ENCODE measurements at places on chromosomes 7 and 10. TPM values are rescaled to one million over a fixed set of nuclear protein-coding genes. Genes with fewer than 3 reads are reported as not detected.

DNA sequence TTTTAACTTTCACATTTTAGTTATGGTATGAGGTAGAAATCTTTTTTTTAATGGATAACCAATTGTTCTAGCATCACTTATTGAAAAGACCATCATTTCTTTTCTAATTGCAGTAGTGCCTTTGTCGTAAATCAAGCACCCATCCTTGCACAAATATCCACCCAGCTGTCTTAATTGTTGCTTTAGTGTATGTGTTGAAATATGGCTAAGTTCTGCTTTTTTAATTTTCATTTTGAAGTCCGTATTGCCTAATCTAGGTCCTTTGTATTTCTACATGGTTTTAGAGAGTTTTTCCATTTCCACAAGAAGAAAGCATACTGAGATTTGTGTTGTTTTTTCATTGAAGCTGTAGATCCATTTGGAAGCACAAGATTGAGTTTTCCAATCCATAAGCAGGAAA, 259.6 kb upstream of the SEMA3E start:
- DNase-seq, result no peak

- no peak for DNase-seq
These were observed 93.4 kb downstream of the PTPRN2 start for GRCh38 chr7:158494162-158494586.

DNA sequence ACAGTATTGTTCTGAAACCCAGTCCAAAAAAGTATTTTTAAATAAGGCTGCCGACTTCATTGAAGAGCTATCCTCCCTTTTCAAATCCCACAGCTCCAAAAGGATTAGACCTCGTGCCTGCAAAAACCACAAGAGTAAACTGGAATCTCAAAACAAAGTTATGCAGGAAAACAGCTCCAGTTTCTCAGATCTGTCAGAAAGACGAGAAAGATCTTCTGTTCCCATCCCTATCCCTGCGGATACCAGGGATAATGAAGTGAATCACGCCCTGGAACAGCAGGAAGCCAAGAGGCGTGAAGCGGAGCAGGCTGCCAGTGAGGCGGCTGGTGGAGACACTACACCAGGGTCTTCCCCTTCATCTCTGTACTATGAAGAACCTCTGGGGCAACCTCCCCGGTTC, 12.6 kb downstream of the MYPN start:
- no peak for DNase-seq

PDZD7 gene
- 2.3 TPM for polyA plus RNA-seq

DNA sequence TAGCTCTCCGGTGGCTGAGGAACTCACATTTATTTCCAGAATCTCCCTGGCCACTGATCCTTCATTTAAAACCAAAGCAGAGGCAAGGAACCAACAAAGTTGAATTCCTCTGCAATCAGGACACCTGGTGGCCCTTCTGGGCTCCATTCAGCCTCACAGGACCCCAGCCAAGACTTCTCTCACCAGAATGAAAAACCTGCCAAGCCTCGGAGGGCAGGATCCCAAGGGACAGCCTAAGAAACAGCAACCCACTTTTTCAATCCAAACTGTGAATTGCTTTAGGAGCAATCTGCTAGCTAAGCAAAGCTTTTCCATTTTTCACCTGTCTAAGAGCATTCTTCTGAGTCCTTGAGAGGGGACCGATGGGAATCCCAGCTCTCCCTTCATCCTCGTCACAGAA, 34.6 kb downstream of the OAT start:
- no peak for DNase-seq

DNA sequence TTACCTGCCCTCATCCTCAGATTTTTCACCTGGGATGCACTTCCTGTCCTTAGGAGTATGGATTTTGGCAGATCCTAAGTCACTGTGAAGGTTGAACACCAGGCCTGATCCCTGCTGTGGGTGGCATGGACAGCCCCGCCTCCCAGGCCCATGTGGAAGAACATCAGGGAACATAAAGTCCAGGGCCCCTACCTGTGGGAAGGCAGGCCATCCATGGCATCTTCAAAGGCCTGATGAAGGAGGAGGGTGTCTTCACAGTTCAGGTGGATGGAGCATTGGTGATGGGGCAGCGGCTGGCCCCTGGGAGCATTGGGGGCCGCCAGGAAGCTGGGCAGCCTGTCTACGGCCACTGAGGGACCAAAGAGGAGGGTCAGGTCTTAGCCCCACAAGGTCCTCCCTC, 24.6 kb downstream of the PYROXD2 start:
- no peak for DNase-seq

- DNase-seq, result no peak
These were observed 3.0 kb downstream of the ZCCHC24 start for GRCh38 chr10:79442171-79443040.

TLX1 gene
- 0.09 TPM for polyA plus RNA-seq

NODAL gene
- polyA plus RNA-seq, result 0.33 TPM

LRRC17 gene
- 65.5 TPM for polyA plus RNA-seq

DNA sequence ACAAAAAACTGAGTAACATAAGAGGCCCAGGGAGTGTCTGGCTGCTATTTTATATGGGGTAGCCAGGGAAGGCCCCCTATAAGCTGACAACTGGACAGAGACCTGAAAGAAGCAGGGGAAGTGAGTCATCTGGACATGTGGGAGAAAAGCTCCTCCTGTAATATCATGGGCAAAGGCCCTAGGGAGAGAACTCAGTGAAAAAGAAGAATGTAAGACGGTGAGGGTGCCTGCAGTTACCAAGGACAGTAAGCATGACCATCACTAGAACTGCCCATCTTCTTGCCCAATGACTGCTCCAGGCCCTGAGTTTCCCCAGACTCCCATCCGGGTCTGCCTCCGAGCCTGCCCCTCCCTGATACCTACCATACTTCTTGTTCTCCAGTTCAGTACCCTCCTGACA, 2.3 kb downstream of the ELMO1 start:
- no peak for DNase-seq

DGKB gene
- polyA plus RNA-seq, result 3.4 TPM

DNA sequence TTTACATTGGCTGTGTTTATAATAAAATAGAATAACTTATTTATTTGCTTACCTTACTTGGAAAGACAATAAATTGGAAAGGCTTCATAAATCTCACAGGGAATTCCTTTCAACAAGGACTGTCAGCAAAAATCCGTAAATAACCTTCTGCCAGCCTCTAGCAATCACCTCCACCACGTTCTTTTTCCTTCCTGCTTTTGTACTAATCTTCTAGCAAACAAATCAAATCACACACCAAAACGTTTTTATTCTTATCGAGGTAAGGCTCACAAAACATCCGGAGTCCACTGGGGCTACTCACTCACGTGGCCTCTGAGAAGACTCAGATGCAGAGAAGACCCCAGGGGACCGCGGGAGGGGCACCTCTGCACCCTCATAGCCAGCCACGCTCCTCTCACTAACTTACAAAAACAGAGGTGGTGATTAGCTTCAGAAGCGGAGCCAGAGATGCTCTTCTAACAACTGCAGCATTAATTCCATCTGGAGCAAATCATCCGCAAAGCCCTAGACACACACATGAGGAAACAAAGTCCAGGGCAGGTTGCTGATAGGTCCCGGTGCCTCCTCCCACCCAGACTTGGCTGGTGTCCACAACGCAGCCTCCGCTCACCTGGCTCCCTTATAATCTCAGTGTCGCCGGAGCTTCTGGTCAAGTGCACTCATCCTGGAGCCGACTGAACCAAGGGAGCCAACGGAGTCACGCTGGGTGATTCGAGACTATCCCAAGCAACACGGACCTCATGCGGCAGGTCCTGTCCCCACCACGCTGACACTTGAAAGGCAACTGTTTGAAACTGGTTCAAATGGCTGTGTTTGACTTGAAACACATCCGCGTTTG, 22.5 kb downstream of the CTBP2 start:
- no peak for DNase-seq

GRCh38 chr7:139798221-139798620, 20.4 kb upstream of the HIPK2 start:
- DNase-seq, result no peak

DNA sequence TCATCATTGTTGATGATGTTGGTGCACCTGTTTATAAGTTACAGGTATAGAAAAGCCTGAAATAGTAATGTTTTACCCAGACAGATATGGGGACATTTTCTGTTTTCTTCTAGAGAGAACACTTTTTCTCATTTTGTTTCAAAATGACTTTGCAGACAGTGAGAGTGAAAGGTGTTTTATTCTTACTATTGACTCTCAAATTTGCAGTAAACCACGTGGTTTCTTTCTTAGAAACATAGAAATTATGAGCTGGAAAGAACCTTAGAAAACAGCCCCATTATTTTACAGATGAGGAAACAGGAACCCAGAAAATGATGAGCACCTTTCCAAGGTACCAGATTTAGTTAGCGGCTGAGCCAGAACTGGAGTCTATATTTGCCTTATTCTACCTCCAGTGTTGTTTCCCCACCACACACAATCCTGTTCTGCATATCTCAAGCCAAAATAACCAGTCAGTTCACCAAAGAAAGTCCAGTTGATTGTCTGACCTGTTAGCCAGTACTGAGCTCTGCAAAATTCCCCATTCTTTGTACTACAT, 138.9 kb upstream of the AHR start:
- no peak for DNase-seq

DNA sequence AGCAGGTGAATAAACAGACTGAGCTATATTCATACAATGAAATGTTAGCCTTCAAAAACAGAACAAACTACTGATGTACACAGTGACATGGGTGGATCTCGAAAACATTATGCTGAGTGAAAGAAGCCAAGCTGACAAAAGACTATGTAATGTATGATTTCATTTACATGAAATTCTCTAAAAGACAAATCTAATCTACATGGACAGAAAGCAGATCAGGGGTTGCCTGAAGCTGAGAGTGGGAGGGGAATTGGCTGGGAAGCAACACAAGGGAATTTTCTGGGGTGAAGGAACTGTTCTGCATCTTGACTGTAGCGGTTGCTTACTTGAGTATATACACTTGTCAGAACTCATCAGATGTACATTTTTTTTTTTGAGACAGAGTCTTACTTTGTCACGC, 121.7 kb upstream of the SVIL start:
- no peak for DNase-seq

DNA sequence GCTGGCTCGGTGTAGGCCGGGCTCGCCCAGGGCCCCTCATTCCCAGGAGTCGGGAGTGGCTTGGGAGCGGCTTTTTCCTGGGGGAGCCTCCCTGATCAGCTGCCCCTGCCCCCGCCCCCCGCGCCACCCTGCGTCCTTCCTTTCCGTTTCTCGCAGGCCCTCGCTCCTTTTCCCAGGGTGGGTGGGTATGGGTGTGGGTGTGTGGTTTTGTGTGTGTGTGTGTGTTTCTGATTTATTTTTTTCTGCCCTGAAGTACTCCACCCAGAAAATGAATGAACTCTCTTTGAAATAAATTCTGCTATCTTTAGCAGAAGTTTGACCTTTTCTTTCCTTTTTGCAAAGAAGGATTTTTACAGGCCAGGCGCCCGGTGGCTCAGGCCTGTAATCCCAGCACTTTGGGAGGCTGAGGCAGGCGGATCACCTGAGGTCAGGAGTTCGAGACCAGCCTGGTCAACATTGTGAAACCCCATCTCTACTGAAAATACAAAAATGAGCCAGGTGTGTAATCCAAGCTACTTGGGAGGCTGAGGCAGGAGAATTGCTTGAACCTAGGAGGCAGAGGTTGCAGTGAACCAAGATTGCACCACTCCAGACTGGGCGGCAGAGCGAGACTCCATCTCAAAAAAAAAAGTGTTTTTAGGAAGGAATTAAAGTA, 30.0 kb upstream of the AP5Z1 start:
- DNase-seq, result no peak

RADIL gene
- polyA plus RNA-seq, result 2.1 TPM

GRCh38 chr7:149761307-149761706, 12.1 kb downstream of the ZNF467 start:
- DNase-seq, result no peak

GRCh38 chr10:66651308-66652082, 274.3 kb upstream of the LRRTM3 start:
- DNase-seq, result no peak

DNA sequence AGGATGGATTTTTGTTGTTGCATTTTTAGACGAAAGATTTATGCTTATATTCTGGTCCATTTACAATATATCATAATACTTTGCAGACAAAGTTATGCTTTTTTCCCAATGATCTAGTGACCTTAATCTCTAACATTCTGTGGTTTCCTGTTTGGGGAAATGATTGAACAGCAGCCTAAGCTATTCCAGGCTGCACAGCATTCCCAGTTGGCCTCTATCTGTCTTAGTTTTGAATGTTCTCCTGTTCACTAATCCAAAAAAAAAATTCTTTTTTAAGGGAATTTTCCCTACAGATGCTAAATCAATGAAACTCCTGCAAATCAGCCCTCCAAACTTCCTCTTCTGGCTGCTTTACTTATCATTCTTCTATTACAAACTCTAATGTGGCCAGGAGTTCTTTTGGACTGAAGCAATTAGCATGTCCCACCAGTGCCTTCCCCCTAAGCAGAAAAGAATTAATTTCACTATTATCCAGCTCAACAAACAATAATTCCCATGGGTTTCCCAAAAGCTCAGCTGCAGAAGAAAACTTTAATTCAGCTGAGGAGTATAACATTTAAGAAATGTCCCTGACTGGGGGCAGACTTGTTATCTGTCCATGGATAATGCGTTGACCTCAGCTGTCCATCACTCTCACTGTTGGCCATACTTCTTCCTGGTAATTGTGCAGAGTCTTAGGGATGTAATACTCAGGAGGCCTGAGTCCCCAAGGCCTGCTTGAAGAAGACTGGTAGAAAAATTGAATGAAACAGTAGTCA, 81.9 kb upstream of the TRIL start:
- DNase-seq, result no peak

GRCh38 chr10:97058521-97058920, 127.2 kb downstream of the SLIT1 start:
- DNase-seq, result no peak

UCN3 gene
- polyA plus RNA-seq, result 0.37 TPM

ZPBP gene
- polyA plus RNA-seq, result 0.32 TPM

DNA sequence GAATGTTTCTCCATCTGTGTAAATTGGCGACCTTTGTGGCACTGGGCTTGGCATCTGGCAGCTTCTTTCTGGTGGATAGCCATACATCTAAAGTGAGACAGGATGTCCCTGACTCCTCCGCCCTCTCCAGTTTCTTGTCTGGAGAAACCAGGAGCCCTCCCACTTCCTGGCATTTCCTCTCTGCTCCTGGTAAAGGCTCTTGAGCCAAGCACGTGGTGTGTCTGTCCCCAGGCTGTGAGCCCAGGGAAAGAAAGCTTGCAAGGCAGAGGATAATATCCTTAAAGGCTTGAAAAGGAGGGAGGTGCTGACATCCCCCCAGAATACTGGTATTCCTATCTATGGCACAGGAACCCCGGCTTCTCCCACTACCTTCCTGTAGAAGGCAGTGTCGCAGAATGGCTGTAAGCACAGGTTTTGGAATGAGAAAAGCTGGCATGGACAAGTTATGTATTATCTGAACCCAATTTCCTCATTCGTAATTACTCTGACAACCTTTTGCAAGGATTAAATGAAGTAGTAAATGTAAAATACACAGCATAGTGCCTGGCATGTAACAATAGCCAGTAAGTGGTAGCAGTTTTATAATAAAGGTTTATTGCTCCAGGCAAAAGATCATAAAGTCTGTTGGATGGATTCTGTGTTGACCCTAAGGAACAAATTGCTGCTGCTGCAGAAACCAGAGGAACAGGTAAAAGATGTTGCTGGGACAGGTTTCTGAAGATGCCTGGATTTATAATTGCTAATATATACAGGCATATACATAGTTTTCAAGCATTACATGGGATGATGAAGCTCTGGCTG, 11.8 kb upstream of the ACSL5 start:
- peak; percentile 24 for DNase-seq

All from renal cortex interstitium (tissue), 15 donors.